ENCODE measurements at places on chromosomes 6 and 20. TPM values are rescaled to one million over a fixed set of nuclear protein-coding genes. Genes with fewer than 3 reads are reported as not detected.

TCP11 gene
- not detected for total RNA-seq

TREM2 gene
- not detected for total RNA-seq

C2 gene
- 3.1 TPM for total RNA-seq

ADAT2 gene
- 18.4 TPM for total RNA-seq

BMP7 gene
- total RNA-seq: 7.0 TPM

KCNG1 gene
- total RNA-seq: 54.6 TPM

KCNS1 gene
- total RNA-seq: not detected

SIM1 gene
- total RNA-seq: not detected

GABRR1 gene
- not detected for total RNA-seq

MAP3K5 gene
- total RNA-seq: 11.8 TPM

AVP gene
- total RNA-seq: not detected

ZSCAN16 gene
- total RNA-seq: 5.0 TPM

SLC17A1 gene
- not detected for total RNA-seq

LY6G6F gene
- total RNA-seq: not detected

SPTLC3 gene
- not detected for total RNA-seq

ADNP gene
- total RNA-seq: 85.9 TPM

SLC22A1 gene
- total RNA-seq: 0.86 TPM

TMX4 gene
- 12.0 TPM for total RNA-seq

MCCD1 gene
- total RNA-seq: not detected

CST3 gene
- total RNA-seq: 181 TPM

FHL5 gene
- not detected for total RNA-seq

CFB gene
- total RNA-seq: 1.5 TPM

ULBP2 gene
- total RNA-seq: 10.2 TPM

KCNQ5 gene
- not detected for total RNA-seq
